ENCODE measurements at places on chromosomes 2 and 18. TPM values are rescaled to one million over a fixed set of nuclear protein-coding genes. Genes with fewer than 3 reads are reported as not detected.

DNA sequence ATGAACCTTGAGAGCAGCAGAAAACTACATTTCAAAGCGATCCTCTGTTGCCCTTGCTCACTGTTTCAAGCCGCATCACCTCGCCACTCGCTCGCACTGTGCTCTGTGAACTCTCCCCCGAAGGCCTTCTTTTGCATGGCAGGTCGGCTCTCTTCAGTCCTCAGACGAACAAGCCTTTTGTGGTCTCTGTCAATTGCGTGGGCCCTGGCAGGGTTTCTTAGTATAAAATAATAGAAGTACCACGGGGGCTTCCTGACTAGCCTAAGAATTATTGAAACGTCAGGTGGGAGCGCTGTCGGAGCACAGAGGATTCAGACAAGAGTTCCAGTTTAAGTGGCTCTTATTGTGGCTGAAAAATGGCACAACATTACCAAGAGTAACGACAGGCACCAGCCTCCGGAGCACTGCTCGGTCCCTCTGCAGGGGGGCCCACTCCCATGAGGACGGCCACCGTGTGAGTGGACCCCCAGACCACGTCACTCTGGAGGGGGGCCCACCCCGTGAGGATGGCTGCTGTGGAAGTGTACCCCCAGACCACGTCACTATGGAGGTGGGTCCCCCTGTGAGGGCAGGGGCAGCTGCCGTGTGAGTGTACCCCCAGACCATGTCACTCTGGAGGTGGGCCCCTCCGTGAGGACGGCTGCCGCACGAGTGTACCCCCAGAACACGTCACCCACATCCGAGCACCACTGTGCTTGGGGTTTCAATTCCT, 237.7 kb downstream of the HDAC4 start:
- DNase-seq, result peak; percentile 65

- DNase-seq, result peak; percentile 58
These were observed 44.9 kb downstream of the SERTAD2 start for GRCh38 chr2:64608867-64609226.

GRCh38 chr18:9323750-9324445, 10.7 kb upstream of the TWSG1 start:
- no peak for DNase-seq

TACR1 gene
- 9.8 TPM for total RNA-seq

GRCh38 chr2:154693741-154694340, 4.7 kb upstream of the KCNJ3 start:
- no peak for DNase-seq

- DNase-seq, result no peak
These were observed 28.9 kb upstream of the ACTR2 start for GRCh38 chr2:65198737-65199136.

DNA sequence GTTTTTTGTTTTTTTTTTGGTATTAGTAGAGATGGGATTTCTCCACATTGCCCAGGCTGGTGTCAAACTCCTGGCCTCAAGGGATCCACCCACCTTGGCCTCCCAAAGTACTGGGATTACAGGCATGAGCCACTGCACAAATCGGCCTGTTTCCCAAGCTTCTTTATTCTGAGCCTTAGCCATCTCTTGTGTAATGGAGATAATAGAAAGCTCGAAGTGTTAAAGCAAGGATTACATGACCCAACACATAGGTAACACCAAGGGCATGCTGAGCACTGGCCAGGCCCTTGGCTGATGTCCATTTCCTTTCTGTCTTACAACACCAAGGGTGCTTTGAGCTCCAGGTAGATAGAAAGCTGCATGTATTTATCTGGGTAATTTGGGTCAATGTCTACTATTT, 187.8 kb upstream of the MEX3C start:
- no peak for DNase-seq

DNA sequence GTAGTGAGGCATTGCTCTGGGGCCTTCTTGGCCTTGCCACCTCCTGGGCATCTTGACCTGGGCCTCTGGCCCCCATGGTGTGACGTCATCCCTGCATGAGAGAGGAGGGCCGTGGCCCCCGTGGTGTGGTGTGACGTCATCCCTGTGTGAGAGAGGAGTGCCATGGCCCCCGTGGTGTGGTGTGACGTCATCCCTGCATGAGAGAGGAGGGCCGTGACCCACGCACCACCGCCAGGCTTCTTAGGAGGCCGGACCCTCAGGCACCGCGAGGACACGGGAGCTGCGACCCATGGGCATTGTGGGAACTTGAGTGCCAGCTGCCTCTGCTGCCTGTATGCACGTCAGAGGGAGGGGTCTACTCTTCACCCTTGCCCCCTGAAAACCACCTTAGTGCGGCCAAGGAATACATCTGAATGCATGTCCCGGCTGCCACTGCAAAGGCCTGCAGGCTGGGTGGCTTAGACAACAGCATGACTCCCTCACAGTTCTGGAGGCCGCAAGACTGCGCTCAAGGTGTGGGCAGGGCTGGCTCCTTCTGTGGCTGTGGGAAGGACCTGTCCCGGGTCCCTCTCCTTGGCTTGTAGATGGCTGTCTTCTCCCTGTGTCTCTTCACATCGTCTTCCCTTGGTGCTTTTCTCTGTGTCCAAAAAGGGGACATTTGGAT, 20.8 kb upstream of the OTOS start:
- DNase-seq, result peak; percentile 30

DNA sequence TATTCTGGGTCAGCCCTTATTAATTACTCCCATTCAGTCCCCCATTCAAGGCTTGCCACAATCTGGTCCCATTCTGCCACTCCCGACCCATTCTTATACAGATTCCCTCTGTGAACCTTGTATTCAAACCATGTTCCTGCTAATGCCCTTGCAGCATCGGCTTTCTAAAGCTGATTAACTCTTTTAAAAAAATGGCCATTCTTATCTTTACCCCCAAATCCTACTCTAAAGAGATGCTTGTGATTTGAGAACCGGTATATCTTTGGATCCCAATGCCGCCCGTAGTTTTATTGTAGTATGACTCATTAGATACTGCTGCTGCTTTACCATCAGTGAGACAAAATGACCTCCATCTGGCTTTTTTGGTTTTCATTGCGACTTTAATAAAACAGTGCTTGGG, 72.2 kb downstream of the XRCC5 start:
- no peak for DNase-seq

DNA sequence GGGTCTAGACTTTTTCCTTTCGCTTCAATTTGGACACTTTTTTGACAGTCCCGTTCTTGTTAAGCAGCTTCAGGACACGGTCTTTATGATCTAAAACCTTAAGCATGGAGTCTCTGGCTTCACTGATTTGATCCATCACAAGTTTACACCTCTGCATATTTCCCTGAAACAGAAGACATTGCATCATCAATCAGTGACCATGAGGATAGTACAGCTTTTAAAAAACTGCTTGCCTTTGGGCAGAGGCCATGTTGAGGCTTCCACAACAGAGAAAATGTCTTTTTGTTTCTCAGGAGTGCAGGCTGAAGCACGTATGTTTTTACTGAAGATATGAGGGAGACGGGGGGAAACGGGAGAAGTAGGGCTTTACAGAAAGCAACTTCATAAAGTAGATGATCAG, 56.2 kb upstream of the AMMECR1L start:
- no peak for DNase-seq

TSN gene
- total RNA-seq, result 37.5 TPM

DNA sequence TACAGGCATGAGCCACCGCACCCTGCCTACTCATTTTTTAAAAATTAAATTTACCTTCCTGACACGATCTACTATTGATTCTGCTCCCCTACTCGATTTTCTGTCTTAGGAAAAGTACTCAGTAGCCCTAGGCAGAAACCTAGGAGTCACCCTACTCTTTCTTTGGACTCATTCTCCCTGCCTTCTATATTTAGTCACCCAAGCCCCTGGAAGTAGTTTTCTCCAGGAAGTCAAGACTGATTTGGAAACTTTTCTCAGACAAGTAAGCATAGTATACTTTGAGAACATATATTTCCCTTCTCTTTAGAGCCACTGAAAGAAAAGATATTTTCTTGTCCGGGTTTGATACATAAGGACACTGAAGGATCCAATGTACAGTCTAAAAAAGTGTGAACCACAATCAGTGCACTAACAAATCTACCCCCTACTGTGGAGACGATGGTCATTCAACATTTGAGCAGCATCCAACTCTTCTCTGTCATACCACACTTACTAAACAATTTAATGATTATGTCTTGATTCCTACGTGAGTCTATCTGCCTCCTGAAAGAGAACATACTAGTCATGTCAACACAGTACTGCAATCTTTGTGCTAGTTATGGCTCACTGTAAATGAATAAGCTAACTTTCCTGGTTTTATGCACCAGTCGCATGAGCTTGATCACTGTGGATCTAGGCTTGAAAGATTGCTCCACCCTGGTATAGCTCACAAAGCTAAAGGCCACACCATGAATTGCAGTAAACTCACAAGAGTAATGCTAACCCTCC, 19.8 kb downstream of the YWHAQ start:
- no peak for DNase-seq

DNA sequence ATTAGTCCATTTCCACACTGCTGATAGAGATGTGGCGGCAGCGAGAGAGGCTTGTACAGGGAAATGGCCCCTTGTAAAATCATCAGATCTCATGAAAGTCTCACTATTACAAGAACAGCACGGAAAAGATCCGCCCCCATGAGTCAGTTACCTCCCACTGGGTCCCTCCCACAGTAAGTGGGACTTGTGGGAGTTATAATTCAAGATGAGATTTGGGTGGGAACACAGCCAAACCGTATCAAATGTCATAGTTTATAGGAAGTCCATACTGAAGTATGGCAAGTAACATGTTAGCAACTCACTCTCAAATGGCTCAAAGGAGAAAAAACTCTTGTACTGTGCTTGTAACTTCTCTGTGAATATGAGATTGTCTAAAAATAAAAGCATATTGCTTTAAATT, 56.1 kb downstream of the FARP2 start:
- no peak for DNase-seq

DNA sequence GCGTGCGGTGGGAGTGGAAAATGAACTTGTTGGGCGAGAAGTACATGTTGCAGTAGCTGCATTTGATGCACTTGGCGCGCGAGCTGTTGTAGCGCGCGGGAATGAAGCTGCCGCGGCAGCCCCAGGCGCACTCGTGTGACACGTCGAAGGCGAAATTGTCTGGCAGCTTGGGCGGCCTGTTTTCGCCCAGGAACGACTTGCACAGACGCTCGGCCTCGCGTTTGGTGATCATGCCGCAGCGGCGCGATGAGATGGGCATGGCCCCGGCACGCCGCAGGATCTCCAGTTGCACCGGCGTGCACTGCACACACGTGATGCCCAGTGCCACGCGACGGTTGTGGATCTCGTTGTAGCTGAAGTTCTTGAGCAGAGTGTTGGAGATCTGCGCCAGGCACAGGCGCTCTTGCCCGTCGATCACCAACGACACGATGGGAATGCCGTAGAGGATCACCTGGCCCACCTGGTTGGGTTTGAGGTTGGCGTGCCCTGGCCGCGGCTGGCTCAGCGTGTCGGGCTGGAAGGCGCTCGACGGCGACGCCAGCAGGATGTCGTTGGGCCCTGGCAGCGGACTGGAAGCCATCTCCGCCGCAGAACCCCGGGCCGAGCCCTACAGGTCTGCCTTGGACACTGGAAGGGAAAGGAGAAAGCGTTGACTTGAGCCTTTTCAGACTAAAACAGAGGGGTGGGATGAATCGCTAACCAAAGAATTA, 2.7 kb downstream of the SKOR2 start:
- DNase-seq, result no peak

TMEM198 gene
- total RNA-seq, result 1.7 TPM

GRCh38 chr2:206241736-206242135, 32.7 kb upstream of the ZDBF2 start:
- DNase-seq, result no peak

DNAH7 gene
- total RNA-seq, result 1.8 TPM

DNA sequence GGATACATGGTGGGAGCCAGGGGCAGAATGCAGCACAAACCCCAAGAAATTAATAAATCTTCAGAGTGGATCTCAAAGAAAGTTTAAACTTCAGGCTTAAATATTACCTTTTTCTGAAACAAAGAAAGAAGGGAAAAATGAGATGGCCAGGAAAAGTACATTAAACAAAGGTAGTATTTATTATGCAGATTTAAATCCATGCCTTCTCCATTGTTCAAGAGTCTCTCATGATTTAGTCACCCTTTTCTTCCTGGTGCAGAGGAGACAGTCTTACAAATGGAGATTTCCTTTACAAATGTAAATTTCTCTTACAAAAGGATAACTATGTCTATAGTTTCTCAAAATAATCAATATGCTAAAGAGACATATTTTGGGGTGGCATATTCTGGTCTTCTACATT, 33.4 kb upstream of the PPM1B start:
- no peak for DNase-seq

DNA sequence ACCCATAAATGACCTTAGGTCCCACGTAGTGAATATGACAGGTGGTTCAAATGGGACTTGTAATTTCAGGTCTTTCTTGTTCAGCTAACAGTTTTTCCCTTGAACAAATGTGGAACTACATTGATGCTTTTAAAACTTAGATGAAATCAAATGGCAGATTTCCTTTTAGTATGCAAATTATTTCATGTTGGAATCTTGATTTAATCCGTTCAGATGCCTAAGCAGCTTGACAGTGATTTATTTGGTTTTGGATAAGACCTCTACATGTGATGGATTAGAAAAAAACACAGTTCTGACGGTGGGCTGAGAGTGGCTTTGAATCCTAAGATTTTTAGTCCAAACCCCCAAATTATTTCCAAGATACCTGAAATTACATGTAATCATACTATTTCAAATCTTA, 16.9 kb downstream of the SCYGR4 start:
- no peak for DNase-seq

GRCh38 chr18:50044402-50044801, 150.5 kb downstream of the MYO5B start:
- no peak for DNase-seq

DNA sequence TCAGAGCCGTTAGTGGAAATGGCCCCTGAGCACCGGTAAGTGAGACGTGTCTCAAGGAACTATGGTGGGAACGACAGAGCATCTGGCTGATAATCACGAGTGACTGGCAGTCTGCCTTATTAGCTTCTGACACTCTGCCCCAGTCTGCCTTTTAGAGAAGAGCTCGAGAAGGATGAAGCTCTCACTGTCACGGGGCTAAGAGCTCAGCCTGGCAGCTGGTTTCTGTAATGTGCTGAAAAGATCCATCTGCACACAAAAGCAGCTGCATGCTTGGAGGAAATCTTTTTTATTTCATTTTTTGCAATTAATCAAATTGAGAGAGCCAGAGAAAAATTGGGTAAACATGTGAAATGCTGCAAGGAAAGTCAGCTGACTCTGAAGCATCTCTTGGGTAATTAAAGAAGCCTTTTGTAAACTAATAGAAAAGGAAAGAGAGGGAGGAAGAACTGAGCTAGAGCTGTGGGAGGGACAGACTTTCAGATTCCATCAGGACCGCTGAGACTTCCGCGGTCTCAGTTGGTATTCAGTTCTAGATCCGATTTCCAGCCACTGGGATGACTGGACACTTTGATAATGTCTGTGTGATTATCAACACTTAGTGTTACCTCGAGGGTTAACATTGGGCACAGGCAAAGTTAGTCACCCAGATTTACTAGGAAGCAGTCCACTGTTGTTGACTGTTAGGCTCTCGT, 24.4 kb downstream of the MBP start:
- DNase-seq, result no peak

- DNase-seq, result no peak
These were observed 48.7 kb downstream of the RMDN2 start for GRCh38 chr2:37973615-37974353.

GRCh38 chr2:47719099-47719498, 63.8 kb upstream of the MSH6 start:
- DNase-seq, result no peak

GRCh38 chr18:56799756-56800155, 148.6 kb downstream of the WDR7 start:
- DNase-seq, result no peak

ACTG2 gene
- 416 TPM for total RNA-seq

Measured in aorta (tissue), 5 donors.